ENCODE measurements at places on chromosomes 4 and X.

GRCh38 chr4:158090323-158090722 lies 82.5 kb downstream of the GASK1B start:
- no peak for DNase-seq

DNA sequence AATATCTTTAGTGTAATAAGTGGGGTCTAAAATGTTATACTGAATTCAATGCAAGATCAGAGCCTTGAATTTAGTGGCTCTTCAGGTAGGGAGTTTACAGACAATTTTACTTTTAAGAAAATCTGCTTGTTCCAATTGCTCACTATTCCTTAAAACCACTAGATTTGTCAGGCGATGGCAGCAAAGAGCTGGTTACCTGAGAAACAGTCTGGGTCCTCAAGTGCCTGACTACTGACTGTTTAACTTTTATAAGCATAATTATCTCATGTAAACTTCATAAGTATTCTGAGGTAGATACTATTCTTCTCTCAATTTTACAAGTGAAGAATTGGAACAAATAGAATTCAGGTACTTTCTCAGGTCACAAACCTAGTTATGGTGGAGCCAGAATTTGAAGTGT lies 84.3 kb downstream of the RRAGB start:
- no peak for DNase-seq

GRCh38 chrX:130174045-130174704 lies 2.4 kb downstream of the RAB33A start:
- peak; percentile 63 for DNase-seq

DNA sequence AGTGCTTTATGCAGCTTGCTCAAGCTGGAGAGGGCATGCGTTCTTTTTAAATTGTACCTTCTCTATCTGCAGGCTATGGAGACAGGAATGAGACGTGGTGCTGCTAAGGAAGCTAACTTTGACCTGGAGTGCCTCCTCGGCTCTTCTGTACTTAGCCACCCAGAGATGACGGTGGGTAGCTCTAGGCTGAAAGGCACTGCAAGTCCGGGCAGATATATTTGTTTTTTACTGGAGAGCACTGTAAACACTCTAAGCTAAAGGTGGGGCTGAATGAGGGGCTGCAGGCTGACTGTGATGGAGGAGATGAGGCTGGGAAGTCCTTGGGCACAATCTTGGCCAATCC lies 12.1 kb downstream of the ELF4 start:
- DNase-seq: no peak

- DNase-seq: no peak
These were observed 34.9 kb upstream of the PPP2R2C start for GRCh38 chr4:6507345-6507744.

- no peak for DNase-seq
These were observed 26.3 kb downstream of the SORCS2 start for GRCh38 chr4:7218686-7219085.

- no peak for DNase-seq
These were observed 115.8 kb downstream of the PPARGC1A start for GRCh38 chr4:23773884-23774636.

DNA sequence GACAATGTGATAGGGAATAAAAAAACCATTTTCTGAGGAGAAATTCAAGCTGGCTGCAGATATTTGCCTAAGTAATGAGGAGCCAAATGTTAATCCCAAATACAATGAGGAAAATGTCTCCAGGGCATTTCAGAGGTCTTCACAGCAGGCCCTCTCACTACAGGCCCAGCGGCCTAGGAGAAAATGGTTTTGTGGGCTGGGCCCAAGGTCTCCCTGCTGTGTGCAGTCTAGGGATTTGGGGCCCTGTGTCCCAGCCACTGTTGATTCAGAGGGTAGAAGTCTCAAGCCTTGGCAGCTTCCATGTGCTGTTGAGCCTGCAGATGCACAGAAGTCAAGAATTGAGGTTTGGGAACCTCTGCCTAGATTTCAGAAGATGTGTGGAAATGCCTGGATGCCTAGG lies 778.7 kb downstream of the CENPC start:
- no peak for DNase-seq

- DNase-seq: no peak
These were observed 211.9 kb downstream of the CEP135 start for GRCh38 chr4:56160636-56161035.

DNA sequence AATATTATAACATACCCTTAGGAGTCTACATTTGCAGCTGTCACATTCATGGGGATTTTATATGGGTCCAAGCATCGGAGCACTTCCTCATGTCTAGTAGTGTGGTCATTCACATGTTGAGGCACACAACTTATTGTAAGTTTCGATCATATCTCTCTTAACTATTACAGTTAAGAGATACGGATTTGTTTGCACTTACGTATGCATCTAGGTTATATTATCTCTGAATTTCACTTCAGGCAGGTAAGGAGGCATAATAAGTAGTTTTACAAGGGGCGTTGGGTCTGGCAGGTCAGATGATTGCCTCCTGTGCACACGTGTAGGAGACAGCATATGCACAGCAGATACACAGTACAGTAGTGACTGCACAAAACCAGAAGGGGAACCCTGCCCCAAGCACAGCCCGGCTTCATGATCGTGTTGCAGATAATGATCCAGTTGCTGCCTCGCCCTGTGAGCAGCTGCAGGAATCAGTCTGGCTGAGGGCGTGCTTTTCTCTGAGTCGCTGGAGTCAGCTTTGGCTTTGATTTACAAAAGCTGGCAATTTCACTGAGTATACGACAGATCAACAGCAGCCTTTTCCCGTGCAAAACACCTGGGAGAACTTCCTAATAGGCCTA lies 302.9 kb upstream of the GATB start:
- no peak for DNase-seq

GRCh38 chrX:86383681-86384540 lies 235.7 kb downstream of the DACH2 start:
- DNase-seq: no peak

GRCh38 chr4:151887816-151888180 lies 127.0 kb upstream of the GATB start:
- no peak for DNase-seq

GRCh38 chr4:26406346-26406975 lies 83.8 kb downstream of the CCKAR start:
- DNase-seq: no peak

DNA sequence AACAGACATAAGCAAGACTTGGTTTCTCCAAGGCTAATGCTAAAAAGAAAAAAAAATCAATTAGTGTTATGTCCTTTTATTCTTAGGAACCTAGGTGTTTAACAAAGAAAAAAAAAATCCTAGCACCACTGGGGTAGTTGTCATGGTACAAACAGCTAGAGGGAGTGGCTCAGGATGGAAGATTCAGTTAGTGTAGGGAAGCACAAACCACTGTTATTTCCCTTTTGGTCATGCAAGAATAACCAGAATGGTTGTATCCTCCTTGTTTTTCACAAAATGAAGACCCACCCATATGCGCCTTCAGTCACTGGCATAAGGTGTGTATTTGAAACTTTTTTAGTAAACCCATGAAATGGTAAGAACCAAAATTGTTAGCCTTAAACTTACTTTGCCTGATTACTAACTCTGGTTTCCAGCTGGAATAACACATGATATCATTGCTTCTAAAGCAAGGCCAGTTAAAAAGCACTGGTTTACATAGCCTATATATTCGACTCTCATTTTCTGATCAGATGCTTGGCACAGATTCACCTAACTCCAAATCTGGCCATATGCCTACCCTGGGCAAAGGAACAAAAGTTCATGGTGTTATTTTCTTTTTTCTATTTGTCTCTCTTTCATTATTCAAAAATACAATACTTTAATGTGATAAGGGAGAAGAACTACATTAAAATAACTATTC lies 132.6 kb downstream of the SCFD2 start:
- DNase-seq: no peak

DNA sequence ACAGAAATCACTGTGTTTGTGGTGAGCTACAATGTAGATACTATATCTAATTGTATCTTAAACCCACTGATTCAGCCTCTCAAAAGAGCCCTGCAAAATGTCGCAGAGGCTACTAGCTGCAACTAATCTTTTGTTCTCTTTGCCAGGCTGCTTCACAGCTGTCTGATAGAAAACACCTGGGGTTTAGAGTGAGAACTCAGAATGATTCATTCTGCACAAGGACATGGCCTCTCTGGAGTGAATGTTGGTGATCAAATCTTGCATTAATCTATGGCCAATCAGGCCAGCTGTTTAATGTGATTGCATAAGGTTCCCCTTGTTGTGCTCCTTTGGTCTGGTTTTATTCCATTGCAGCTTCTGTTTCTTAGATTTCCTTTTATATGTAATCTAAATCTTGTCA lies 100.3 kb downstream of the EMCN start:
- DNase-seq: no peak

- peak; percentile 90 for DNase-seq
These were observed at the start of gene NAP1L3 for GRCh38 chrX:93673056-93673868. Gene NAP1L3 (minus strand): TSS chrX:93673578. CDS start chrX:93673304, 274 bp downstream.

DNA sequence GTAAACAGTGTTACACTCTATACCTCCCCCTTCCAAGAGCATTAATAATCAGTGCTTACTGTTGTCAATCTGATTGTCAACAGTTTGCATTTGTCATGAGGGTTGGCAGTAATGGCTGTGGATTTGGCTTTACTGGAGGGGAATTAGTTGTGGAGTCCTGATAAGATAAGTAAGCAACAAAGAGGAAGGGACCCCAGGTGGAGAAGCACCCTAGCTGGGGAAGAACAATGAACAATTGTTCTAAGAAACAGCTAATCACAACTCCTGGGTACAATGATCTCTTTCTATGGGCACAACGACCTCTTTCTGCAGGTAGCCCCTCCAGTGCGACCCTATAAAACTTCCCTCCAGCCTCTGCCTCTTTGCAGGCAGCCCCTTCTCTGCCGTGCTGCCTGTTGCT lies 53.2 kb upstream of the CDKN2AIP start:
- DNase-seq: no peak

- DNase-seq: no peak
These were observed 631 bp upstream of the BMX start for GRCh38 chrX:15499976-15500375.
